ENCODE measurements at places on chromosomes 12 and 14. TPM values are rescaled to one million over a fixed set of nuclear protein-coding genes. Genes with fewer than 3 reads are reported as not detected.

DNA sequence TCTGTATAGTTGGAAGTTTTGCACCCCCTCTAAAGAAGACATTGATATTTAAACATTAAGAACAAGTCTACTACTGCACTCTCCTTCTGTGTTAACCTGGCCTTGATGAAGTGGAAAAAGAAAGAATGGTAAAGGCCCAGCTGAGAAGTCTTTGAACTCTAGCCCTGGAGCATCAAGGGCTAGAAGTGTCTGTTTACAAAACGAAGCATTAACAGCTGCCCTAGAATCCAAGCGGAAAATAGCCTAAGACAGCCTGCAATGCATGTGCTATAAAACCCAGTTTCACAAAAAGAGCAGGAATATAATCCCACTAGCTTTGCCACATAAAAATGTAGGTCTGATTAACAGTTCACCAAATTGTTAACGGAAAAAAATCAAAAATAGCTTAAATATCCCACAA lies 60.5 kb downstream of the NUMB start:
- DNase-seq, result no peak
- peaks cover 7% of the 10 kb centered on the region for H3K4me1 ChIP-seq
- H3K27ac ChIP-seq, result no peak overlapping the region
- H3K36me3 ChIP-seq, result peaks cover 2% of the 10 kb centered on the region
- H3K4me3 ChIP-seq, result no peak overlapping the region

Gene GARIN6
- not detected for total RNA-seq

DNA sequence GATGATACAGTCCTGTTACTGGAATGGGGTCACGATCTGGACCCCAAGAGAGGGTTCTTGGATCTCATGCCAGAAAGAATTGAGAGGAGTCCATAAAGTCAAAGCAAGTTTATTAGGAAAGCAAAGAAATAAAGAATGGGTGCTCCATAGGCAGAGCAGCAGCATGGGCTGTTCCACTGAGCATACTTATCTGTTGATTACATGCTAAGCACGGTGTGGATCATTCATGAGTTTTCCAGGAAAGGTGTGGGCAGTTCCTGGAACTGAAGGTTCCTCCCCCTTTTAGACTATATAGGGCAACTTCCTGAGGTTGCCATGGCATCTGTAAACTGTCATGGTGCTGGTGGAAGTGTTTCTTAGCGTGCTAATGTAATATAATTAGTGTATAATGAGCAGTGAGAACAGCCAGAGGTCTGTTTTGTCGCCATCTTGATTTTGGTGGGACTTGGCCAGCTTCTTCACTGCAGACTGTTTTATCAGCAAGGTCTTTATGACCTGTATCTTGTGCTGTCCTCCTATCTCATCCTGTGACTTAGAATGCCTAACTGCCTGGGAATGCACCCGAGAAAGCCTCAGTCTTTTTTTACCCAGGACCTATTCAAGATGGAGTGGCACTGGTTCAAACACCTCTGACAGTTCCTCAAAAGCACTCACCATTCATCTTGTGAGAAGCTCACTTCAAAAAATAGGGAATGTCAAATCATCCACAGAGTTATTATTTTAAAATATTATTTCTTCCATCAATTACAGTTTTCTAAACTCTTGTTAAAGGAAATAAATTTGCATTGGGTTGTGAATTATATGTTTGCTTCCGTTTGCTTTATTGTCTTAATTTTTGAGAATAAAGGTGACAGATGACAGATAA lies 1358.8 kb upstream of the TMEM132C start:
- no peaks in the 10 kb centered on the region for H3K36me3 ChIP-seq
- no peak overlapping the region for H3K4me3 ChIP-seq
- peaks cover 15% of the 10 kb centered on the region for H3K27me3 ChIP-seq
- DNase-seq, result no peak
- H3K27ac ChIP-seq, result no peak overlapping the region

Gene PMCH
- not detected for total RNA-seq
